NCI-H1930 (cell line): ENCODE measurements at places on chromosomes 2 and 18.

DNA sequence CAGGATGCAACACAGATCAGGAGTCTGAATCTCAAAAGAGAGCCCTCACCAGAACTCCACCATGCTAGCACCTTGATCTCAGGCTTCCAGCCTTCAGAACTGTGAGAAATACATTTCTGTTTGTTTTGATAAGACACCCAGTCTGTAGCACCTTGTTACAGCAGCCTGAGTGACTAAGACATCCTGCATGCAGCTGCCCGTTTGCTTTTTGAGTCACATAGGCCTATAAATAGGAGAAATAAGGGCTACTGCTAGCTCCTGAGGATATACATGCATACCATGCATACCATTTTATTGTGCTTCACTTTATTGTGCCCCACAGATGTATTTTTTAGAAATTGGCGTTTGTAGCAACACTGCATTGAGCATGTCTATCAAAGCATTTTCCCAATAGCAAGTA lies 337.8 kb downstream of the CDH2 start:
- no peak for DNase-seq

DNA sequence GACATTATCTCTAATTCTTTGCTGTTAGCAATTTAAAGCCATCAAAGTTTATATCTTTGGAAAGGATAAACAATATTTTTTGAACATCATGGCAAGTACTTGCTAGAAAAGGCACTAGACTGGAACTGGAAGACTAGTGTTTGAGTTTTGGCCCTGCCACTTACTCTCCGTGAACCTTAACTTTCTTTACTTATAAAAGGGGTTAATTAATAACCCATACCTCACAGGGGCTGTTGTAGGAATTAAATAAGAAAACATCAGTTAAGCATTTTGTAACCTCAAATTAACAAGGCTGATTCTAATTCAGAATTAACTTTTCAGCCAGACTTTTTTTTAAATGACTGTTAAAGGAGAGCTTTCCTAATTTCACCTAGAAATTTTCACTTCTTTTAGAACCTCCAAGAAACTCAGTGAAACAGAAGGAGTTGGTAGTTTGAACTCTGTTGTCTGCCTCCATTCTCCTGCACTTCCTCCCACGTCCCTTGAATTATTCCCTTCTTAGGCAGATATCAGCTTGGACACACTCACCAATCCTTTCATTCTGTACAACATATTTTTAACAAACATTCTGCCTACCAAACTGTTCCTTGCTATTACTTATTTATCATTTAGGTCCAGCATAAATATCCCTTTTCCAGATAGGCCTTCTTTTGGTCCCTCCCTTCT lies 79.5 kb downstream of the COX7A2L start:
- no peak for DNase-seq

DNA sequence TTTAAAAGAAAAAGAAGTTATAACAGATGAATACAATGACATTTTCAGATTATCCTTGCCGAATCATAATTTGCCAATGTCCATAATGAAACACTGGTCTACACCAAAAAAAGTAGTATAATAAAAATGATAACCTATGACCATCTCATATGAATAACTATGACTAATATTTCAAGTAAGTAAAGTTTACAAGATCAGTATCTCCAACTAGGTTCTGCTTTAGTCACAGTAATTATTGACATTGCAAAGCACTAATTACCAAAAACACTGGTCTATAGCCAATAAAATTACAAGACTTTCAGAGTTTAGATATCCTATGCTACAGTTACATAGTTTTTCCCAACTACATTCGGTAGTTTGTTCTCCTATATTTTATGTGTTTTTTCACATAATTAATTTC lies 136.7 kb downstream of the MEMO1 start:
- DNase-seq = no peak

DNA sequence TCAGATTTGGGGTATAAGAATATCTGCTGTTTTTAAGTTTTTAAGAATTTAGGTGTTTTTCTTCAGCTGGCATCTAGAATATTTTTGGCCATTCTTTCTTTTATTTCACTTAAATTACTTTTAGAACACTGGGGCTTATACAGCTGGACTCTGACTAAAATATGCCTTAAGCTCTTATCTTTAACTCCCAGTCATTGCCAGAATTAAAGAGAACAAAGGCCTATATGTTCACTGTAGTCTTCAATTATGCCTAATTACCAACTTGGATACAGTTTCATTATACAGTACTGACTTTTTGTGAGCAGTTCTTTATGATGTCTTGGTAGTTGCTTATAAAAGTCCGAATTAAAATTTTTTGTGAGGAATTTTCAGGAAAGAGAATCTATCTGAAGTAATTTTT lies 192.8 kb downstream of the ZNF407 start:
- no peak for DNase-seq

- DNase-seq = no peak
Measured at GRCh38 chr2:79985571-79985970, 319.0 kb downstream of the LRRTM1 start.
